ENCODE measurements at places on chromosomes 7 and 10.

DNA sequence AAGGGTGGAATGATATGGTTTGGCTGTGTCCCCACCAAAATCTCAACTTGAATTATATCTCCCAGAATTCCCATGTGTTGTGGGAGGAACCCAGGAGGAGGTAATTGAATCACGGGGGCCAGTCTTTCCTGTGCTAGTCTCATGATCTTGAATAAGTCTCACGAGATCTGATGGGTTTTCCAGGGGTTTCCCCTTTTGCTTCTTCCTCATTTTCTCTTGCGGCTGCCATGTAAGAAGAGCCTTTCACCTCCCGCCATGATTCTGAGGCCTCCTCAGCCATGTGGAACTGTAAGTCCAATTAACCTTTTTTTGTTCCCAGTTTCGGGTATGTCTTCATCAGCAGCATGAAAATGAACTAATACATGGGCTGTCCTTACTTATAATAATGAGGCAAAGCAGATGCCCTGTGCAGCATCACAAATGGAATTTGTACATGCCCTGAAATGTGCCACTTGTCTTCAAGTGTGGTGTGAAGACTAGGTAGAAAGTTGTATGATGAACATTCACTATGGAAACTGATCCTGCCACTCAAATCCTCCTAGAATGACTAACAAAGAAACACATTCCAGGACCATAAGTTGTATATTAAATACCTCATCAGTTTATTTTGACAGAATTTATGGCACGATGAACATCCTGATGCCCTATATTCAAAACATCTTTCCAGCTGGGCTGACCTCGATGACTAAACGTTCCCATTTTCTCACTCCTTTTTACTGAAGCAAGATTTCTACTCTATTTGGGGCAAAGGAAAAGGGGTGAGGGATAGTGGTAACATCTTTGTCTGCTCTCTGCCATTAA lies 122.8 kb upstream of the CTTNBP2 start:
- no peak for DNase-seq

- DNase-seq, result no peak
These were observed 25.8 kb downstream of the TACC2 start for GRCh38 chr10:122014652-122015248.

DNA sequence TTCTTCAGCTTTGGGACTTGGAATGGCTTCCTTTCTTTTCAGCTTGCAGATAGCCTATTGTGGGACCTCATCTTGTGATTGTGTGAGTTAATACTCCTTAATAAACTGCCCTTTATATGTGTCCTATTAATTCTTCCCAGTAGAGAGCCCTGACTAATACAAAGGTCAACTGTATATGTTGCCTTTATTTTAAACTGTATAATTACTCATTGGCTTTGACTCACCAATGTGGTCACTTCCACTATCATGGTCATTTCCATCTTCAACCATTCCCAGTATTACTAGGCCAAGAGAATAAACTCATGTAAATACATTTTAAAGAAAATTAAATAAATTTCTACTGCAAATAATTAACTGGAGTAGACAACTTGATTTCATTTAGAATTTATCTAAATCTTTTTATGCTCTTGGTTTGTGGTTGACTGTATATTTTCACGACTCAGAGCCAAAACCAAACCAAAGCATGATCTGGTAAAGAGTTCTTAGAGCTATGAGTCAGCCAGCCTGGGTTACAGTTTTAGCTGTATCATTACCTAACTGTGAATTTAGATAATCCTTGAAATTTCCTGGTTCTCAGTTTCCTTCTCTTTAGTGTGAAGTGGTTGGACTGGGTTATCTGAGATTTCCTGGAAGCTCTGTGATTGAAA lies 188.4 kb downstream of the PPP1R3A start:
- DNase-seq, result no peak

- DNase-seq, result no peak
These were observed 84.1 kb downstream of the CCSER2 start for GRCh38 chr10:84412482-84412881.

GRCh38 chr7:1713502-1714484 lies 43.7 kb downstream of the ELFN1 start:
- DNase-seq, result no peak

DNA sequence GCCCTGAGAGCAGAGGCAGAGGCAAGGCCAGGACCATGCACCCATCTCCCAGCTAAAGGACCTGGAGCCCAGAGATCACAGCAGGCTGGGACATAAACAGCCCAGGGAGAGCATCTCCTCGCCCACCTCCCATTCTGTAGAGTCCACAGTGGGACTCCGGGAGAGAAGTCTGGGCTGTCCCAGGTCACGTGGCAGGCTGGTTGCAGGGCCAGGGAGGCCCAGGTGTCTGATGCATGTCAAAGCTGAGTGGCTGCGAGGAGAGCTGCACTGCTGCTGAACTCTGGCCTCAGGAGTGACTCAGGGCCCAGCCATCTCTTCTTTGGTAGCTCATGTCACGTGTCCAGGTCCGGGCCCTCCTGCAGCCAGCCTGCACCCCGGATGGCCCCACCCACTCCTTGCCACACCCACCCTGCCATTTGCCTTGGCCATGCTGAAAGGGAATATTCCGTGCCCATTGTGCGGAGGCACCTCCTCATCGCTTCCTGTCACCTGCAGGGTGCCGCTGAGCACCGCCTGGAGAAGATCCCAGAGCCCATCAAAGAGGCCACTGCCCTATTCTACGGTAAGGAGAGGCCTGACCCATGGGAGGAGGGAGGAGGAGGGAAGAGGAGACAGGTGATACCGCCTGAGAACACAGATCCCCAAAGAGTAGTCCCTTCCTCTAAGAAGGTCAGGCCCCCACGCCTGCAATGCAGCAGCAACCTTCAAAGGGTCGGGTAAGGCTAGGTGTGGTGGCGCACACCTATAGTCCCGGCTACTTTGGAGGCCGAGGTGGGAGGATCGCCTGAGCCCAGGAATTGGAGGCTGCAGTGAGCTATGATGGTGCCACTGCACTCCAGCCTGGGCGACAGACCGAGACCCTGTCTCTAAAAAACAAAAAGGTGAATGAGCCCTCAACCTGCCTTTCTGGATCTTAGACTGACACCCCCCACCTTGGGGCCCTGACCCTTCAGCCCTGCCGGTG lies 12.6 kb upstream of the SH2B2 start:
- no peak for DNase-seq

- no peak for DNase-seq
These were observed 448.1 kb upstream of the PODXL start for GRCh38 chr7:132004529-132004928.

DNA sequence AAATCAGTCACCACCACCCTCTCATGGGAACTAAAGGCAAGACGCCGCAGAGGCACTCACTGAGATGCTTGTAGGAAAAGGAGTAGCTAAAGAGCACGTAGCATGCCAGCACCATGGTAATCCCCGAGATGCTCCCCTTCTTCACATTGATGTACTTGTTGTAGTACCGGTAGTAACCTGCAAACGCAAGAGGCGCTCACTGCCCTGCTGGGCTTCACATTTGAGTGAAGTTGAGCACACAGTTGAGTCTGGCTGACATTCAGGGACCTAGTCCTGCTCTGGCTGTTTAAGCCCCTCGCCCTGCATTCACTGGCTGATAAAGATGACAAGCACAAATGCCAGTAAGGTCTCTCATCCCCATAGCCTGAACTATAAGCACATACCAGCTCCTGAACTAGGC lies 6.9 kb downstream of the ATP5MF start:
- DNase-seq, result peak; percentile 52

- peak; percentile 33 for DNase-seq
These were observed 117.9 kb upstream of the AGR3 start for GRCh38 chr7:16999541-17000267.

- DNase-seq, result no peak
These were observed 1.7 kb upstream of the MRLN start for GRCh38 chr10:59754951-59755350.

GRCh38 chr7:582081-582835 lies 62.6 kb upstream of the PDGFA start:
- no peak for DNase-seq

DNA sequence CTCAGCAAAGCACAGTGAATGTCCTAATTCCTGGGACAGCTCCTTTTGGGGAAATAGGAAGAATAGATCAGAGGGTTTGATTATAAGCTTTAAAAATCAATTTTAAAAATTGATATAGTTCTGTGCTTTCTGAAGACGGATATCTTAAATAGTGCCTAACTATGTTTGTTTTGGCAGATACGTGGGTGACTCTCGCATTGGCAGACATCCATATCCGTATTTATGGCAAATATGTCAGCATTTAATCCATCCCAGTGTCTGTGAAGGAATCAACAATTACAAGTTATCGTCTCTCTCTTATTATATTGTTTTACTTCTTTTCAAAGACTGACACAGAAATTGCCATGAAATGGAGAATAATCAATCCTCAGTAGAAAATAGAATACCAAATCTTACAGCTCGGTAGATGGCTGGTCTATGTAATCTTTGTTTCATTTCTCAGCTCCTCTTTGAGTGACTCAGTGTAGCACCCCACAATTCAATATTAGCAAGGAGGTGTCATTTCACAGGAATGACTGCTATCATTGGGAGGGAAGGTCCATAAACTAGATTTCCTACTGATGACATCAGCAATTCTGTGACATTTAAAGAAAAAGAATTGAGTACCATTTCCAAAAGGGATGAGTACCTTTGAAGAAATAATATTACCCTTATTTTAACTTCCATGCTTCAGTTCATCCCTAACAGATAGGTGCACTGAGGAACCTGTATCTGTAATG lies 186.4 kb upstream of the NFE2L3 start:
- DNase-seq, result no peak

DNA sequence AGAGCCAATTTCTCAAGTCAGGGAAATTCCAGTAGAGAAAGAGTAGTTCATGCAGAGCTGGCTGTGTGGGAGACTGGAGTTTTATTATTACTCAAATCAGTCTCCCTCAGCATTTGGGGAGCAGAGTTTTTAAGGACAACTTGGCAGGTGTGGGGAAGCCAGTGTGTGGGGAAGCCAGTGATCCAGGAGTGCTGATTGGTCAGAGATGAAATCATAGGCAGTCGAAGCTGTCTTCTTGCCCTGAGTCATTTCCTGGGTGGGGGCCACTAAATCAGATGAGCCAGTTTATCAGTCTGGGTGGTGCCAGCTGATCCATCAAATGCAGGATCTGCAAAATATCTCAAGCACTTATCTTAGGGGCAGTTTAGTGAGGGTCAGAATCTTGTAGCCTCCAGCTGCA lies 194.6 kb upstream of the NRG3 start:
- no peak for DNase-seq

DNA sequence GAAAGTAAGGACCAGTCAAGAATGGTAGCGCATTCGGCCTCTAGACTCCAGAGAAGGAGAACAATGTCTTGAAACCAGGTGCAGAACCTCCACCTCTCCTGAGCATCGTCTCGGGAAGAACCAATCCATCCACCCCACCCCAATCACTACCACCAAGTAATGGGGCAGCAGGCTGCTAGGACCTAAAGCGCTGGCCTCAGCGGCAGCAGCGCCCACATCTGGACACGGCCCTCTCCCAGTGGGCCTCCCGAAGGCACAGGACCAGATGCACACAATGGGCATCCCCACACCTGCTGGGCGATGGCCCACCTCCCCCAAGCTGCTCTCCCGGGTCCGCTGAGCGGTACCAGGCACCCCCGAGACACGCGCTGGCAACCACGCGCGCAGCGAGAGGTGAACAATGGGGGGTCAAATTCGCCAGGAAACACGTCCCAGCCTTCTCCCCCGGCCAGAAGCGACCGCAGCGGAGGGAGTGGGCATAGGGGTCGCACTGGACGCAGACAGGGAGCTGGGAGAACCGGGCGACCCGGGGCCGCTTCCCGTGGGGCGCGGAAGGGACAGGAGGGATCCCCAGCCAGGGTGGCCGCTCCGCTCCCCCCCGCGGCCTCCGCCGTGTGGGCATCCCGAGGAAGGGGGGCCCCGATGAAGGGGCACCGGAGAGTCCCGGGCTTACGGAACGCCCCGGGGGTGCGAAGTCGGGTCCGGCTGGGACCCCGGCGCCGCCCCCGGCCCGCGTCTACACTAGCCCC lies 506 bp downstream of the CTTNBP2 start:
- DNase-seq, result no peak

DNA sequence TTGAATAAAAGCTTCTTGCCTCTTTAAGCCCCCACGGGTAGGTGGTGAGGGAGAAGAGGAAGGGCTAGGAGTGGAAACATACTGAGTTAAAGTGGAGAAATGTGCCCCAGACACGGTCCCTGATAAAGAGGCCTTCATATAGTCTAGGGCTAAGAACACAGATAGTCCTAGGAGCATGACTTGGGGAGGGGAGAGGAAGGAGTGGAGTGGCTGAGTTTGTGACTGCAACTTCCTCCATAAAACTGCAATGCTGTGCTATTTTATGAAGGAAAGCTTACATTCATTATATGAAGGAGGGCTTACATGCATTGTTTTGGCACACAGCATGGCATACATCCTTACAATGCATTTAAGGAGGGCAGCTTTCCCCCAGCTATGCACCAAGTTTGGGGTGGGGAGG lies 1129.4 kb upstream of the LRRTM3 start:
- no peak for DNase-seq

GRCh38 chr7:111027396-111027795 lies 63.5 kb upstream of the LRRN3 start:
- DNase-seq, result no peak

GRCh38 chr10:1366322-1366691 lies 310.1 kb downstream of the WDR37 start:
- no peak for DNase-seq

DNA sequence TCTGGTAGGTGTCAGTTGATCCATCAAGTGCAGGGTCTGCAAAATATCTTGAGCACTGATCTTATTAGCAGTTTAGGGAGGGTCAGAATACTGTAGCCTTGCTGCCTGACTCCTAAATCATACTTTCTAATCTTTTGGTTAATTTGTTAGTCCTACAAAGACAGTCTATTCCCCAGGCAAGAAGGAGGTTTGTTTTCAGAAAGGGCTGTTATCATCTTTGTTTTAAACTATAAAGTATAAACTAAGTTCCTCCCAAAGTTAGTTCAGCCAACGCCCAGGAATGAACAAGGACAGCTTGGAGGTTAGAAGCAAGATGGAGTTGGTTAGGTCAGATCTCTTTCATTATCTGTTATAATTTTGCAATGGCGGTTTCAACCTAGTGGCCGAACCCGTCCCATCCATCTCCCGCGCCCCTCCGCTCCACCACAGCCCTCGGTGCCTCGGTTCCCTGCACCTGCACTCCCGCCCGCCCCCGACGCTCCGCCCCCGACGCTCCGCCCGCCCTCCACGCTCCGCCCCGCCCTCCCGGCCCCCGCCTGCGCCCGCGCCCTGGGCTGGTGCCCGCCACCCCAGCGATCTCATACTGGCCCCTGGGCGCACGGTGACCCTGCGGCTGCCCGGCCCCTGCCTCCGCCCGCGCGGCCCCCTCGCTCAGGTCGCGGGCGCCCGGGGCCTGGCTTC lies at the start of gene ADCK2:
Gene ADCK2 (plus strand): TSS at position 564 of the 681 bp plus-strand sequence. CDS start 386 bp downstream, outside the sequence.
- DNase-seq, result peak; percentile 75

- no peak for DNase-seq
These were observed 80.7 kb downstream of the FZD1 start for GRCh38 chr7:91344911-91345310.

- no peak for DNase-seq
These were observed 75.4 kb downstream of the HDAC9 start for GRCh38 chr7:18570890-18571478.
